Endothelial cell of umbilical vein (primary cell): ENCODE measurements at places on chromosomes 16 and 17. TPM values are rescaled to one million over a fixed set of nuclear protein-coding genes. Genes with fewer than 3 reads are reported as not detected.

SNX20 gene
- not detected in 2 replicates for total RNA-seq

GNGT2 gene
- total RNA-seq, result 3.7 and 3.8 TPM in 2 replicates

CDH8 gene
- total RNA-seq, result not detected in 2 replicates

AIPL1 gene
- not detected in 2 replicates for total RNA-seq

GUCY2D gene
- total RNA-seq, result not detected in 2 replicates

SOX15 gene
- 0.39 and 0.46 TPM in 2 replicates for total RNA-seq

C17orf58 gene
- 13.4 and 24.5 TPM in 2 replicates for total RNA-seq
